ENCODE measurements at places on chromosomes 1 and 21. TPM values are rescaled to one million over a fixed set of nuclear protein-coding genes. Genes with fewer than 3 reads are reported as not detected.

Gene UMODL1
- not detected for polyA plus RNA-seq

Gene POMGNT1
- 128 TPM for polyA plus RNA-seq

Gene LDLRAD1
- not detected for polyA plus RNA-seq

Gene TNFSF4
- 1.4 TPM for polyA plus RNA-seq

Gene FAM110D
- 8.1 TPM for polyA plus RNA-seq

Gene PRR9
- polyA plus RNA-seq, result not detected

Gene CORT
- polyA plus RNA-seq, result 1.2 TPM

Gene FCRLA
- polyA plus RNA-seq, result 0.39 TPM

Gene RSPH1
- polyA plus RNA-seq, result 0.43 TPM

Gene TRPM2
- not detected for polyA plus RNA-seq

Gene GSTM5
- not detected for polyA plus RNA-seq

Gene ATP6V1G3
- not detected for polyA plus RNA-seq

Gene C4BPA
- not detected for polyA plus RNA-seq

Gene SPRR1A
- not detected for polyA plus RNA-seq

Gene PCSK9
- 2.4 TPM for polyA plus RNA-seq

Gene LYPD8
- polyA plus RNA-seq, result not detected

Gene LCE1C
- polyA plus RNA-seq, result not detected

Gene DDR2
- polyA plus RNA-seq, result 1.3 TPM

Gene SLC1A7
- 0.15 TPM for polyA plus RNA-seq

Gene GORAB
- polyA plus RNA-seq, result 10.1 TPM

Gene RNASEL
- polyA plus RNA-seq, result 0.87 TPM

Gene SLC9C2
- 0.87 TPM for polyA plus RNA-seq

All from cardiac muscle cell (in vitro differentiated cells and primary cell).